ENCODE measurements at places on chromosomes 13 and 19. TPM values are rescaled to one million over a fixed set of nuclear protein-coding genes. Genes with fewer than 3 reads are reported as not detected.
A peak's percentile ranks its signal among the peaks of the same experiment; 100 is the strongest.

GRCh38 chr19:6185835-6186834 is 50.7 kb downstream of the ACSBG2 start:
- H3K4me3 ChIP-seq = no peak overlapping the region
- peaks cover 3% of the 10 kb centered on the region for H3K4me1 ChIP-seq
- H3K27me3 ChIP-seq = peaks cover 25% of the 10 kb centered on the region
- H3K36me3 ChIP-seq = peaks cover 2% of the 10 kb centered on the region
- DNase-seq = no peak

GRCh38 chr13:40878823-40879222 is 89.4 kb downstream of the SLC25A15 start:
- no peaks in the 10 kb centered on the region for H3K27me3 ChIP-seq
- DNase-seq = no peak

GRCh38 chr13:32857689-32858088 is 158.5 kb upstream of the KL start:
- DNase-seq = no peak
- H3K27ac ChIP-seq = no peak overlapping the region
- H3K4me1 ChIP-seq = no peaks in the 10 kb centered on the region
- H3K36me3 ChIP-seq = no peaks in the 10 kb centered on the region
- no peaks in the 10 kb centered on the region for H3K27me3 ChIP-seq
- H3K4me3 ChIP-seq = no peak overlapping the region

GRCh38 chr19:41221514-41222205 is 2.6 kb downstream of the AXL start:
- no peak for DNase-seq
- H3K27me3 ChIP-seq = peaks cover 47% of the 10 kb centered on the region
- no peak overlapping the region for H3K4me3 ChIP-seq
- H3K4me1 ChIP-seq = peaks cover 27% of the 10 kb centered on the region

- no peak for DNase-seq
- H3K4me3 ChIP-seq = no peak overlapping the region
- H3K4me1 ChIP-seq = peaks cover 9% of the 10 kb centered on the region
- peaks cover 10% of the 10 kb centered on the region for H3K36me3 ChIP-seq
- no peaks in the 10 kb centered on the region for H3K27me3 ChIP-seq
Measured at GRCh38 chr19:39370735-39371134, 20.2 kb downstream of the PAF1 start.

DNA sequence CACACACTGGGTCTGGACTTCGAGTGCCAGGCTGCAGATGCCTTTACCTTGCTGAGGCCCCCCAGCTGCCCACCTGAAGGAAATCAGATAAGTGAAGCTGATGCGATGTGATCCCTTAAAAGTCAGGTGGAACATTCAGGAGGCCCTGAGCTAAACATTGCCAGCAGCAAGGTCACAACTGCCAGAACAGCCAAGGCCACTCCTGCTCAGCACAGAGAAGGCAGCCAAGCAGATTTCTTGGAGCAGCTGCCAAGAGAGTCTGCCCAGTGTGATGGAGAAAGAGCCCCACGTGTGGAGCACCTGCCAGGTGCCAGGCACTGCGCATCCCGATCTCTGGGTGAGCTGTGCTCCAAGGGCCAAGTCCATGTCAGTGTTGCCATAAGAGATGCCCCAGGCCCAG is 20.6 kb upstream of the UQCRFS1 start:
- no peak overlapping the region for H3K27ac ChIP-seq
- H3K4me1 ChIP-seq = no peaks in the 10 kb centered on the region
- no peak overlapping the region for H3K4me3 ChIP-seq
- H3K27me3 ChIP-seq = no peaks in the 10 kb centered on the region
- no peak for DNase-seq
- H3K36me3 ChIP-seq = no peaks in the 10 kb centered on the region

DNA sequence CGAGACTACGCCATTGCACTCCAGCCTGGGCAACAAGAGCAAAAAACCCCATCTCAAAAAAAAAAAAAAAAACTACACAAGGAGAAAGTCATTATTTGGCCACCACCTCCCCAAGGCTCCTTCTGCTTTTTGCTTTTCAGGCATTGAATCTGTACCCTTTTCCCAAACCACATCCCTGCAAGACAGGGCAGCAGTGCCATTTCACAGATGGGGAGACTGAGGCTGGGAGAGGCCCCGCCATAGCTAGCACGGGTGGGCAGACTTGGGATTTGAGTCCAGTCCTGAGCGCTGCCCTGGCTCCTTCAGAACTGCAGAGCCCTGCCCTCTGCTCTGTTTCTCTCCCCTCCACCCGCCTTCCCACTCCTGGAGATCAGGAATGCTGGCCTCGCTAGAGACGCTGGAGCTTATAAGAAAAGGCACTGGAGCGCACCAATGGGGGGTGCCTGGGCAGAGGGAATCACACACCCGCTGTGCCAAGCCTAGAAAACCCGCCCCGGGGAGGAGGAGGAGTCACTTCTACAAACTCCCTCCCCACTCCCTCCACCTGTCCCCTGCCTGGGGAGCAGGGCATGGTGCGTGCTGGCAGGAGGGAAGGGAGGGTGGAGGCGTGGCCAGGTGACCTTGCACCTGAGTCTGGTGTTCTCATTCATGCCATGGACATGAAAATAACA is 17.6 kb downstream of the TJP3 start:
- no peak for DNase-seq
- peaks cover under 1% of the 10 kb centered on the region for H3K36me3 ChIP-seq
- H3K27me3 ChIP-seq = no peaks in the 10 kb centered on the region

DNA sequence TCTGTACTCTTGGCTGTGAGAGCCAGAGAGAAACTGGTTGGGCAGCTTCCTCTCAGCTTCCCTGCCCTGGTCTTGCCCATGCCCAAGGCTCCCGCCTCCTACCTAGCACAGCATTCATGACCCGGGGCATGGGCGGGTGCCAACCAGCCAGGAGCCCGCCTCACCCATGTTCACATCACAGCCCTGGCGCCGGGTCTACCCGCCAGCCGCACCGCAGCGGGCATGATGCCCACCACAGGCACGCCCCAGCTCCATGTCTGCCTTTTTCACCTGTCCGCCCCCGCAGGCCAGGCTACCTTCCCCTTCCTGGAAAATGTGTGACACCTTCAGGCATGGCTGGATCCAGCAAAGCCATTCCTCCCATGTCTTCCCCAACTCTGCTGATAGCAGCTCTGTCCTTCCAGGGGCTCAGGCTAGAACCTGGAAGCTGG is 42.1 kb downstream of the PTPRS start:
- H3K4me3 ChIP-seq = no peak overlapping the region
- H3K27ac ChIP-seq = no peak overlapping the region
- H3K4me1 ChIP-seq = peaks cover 6% of the 10 kb centered on the region
- DNase-seq = no peak

DNA sequence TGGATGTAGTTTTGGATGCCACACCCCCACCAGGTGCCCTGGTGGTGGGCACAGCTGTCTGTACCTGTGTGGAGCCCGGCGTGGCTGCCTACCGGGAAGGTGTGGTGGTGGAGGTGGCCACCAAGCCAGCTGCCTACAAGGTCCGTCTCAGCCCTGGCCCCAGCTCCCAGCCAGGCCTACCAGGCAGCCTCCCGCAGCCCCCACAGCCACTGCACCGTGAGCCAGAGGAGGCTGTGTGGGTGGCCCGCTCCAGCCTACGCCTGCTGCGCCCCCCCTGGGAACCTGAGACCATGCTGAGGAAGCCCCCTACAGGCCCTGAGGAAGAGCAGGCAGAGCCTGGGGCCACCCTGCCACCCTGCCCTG is 3.5 kb downstream of the CIC start:
- peaks cover 4% of the 10 kb centered on the region for H3K36me3 ChIP-seq
- peak overlapping the region; percentile 53 for H3K4me3 ChIP-seq
- no peaks in the 10 kb centered on the region for H3K27me3 ChIP-seq
- H3K27ac ChIP-seq = peak overlapping the region; percentile 63
- peaks cover 46% of the 10 kb centered on the region for H3K4me1 ChIP-seq

- no peak overlapping the region for H3K4me3 ChIP-seq
- H3K36me3 ChIP-seq = peaks cover 7% of the 10 kb centered on the region
- peaks cover 25% of the 10 kb centered on the region for H3K27me3 ChIP-seq
- no peak overlapping the region for H3K27ac ChIP-seq
- no peak for DNase-seq
Measured at GRCh38 chr19:40502647-40503319, 36.0 kb downstream of the SPTBN4 start.

- H3K27ac ChIP-seq = no peak overlapping the region
- peaks cover 9% of the 10 kb centered on the region for H3K36me3 ChIP-seq
- no peaks in the 10 kb centered on the region for H3K27me3 ChIP-seq
- H3K4me1 ChIP-seq = peaks cover 20% of the 10 kb centered on the region
- DNase-seq = no peak
- H3K4me3 ChIP-seq = peak overlapping the region; percentile 28
Measured at GRCh38 chr19:1420590-1420989, 13.2 kb downstream of the DAZAP1 start.

DNA sequence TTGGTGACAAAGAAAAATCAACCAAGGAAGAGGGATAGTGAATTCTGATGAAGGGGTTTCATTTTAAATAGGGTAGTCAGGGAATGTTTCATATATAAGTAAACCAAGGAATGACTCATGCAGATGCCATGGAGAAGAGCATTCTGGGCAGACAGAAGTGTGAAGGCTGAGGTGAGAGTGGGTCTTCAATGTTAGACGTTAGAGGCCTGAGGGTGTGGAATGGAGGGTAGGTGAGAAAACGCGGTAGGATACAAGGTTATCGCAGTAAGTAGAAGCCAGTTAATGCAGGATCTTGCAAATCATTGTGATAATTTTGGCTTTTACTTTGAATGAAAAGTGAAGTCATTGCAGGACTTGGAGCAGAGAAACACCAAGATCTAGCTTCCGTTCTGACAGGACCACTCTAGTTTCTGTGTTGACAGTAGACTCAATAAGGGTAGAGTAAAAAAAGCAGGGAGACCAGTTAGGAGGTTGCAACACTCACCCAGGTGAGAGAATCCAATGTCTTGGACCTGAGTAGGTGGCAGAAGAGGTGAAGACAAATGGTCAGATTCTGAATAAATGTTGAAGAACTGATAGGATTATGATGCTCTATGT is 225.2 kb upstream of the TMTC4 start:
- H3K4me3 ChIP-seq = no peak overlapping the region
- no peak for DNase-seq
- H3K36me3 ChIP-seq = no peaks in the 10 kb centered on the region
- peaks cover 23% of the 10 kb centered on the region for H3K27me3 ChIP-seq

DNA sequence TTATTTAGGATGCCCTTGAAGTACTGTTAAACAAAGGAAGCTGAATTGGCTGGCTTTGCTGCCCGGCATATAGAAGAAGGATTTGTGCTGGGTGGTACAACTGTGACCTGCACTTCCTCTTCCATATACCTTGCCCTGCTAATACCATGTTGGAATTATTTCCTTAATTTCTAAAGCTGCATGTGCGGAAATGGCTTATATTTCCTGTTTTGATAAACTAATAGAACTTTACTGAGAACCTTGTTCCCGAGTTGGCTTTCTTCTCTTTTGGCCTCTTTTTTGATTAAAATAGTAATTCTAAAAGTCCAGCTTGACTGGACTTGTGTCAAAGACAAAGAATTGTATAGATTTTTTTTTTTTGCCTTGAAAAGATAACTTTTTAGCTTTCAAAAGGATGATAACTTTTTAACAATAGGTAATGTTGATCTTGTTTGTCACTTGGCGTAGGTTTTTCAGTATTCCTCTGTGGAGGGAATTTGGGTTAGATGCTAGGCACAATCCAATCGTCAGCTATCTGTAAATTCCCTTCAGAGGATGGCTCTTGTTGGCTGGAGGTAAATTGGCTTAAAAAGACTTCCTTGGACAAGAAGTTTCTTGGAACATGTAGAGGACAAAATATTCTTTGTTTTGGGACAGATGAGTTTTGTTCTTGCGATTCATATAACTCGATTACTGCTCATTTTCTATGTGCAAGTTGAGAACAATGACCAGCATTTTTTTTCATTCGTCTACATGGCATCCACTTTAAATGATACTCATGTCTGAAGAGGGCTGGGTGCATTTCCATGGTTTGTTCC is 41.4 kb downstream of the COL4A2 start:
- H3K27me3 ChIP-seq = peaks cover 25% of the 10 kb centered on the region
- DNase-seq = no peak
- no peak overlapping the region for H3K27ac ChIP-seq
- H3K4me3 ChIP-seq = no peak overlapping the region

DNA sequence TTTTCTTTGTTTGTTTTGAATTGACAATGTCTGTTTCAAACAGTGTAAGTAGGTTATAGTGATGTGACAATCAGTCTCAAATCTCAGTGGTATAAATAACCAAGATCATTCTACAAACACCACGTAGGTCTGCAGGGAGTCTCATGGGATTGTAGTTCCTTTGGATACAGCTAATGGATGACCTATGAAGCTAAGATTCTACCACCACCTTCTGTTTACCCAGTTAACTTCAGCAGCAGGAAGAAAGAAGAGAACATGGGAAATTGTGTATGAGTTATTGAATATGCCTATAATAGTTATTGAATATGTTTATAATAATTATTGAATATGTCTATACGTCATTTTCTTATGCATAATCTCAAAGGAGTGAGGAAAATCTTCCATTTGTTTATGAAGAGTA is 63.9 kb upstream of the SLITRK5 start:
- H3K27me3 ChIP-seq = no peaks in the 10 kb centered on the region
- H3K4me1 ChIP-seq = no peaks in the 10 kb centered on the region
- no peaks in the 10 kb centered on the region for H3K36me3 ChIP-seq
- DNase-seq = no peak

DNA sequence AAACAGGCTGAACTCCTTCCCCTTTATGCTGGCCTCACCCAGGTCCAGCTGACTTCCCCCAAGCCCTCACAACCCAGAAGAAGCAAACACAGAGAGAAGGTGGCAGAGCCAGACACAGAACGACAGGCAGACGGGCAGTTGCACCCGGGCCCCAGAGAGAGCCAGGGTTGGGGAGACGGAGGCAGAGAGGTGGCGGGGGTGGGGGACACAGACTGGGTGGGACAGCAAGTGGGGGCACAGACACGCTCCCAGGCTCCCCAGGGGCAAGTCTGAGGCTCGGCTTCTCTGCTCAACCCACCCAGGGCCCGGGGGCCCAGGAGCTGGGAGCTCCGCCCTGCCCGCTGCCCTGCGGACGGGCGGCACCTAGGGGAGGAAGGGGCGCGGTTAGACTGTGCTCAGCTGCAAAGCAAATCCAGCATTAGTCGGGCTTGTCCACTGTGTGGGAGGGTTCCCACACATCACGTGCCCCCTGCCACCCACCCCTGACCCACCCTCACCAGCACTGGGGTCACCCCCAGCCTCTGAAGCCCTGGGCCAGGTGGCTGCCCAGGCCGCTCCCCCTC is 31.3 kb upstream of the ASF1B start:
- no peak for DNase-seq
- H3K27me3 ChIP-seq = no peaks in the 10 kb centered on the region
- peaks cover 6% of the 10 kb centered on the region for H3K36me3 ChIP-seq
- peak overlapping the region; percentile 93 for H3K4me3 ChIP-seq
- H3K27ac ChIP-seq = peak overlapping the region; percentile 93

The CCDC169 gene
- not detected for total RNA-seq

The HIPK4 gene
- total RNA-seq = not detected

The POSTN gene
- total RNA-seq = not detected

The TEX26 gene
- total RNA-seq = not detected

The EFNB2 gene
- total RNA-seq = 0.37 TPM

The KLK13 gene
- not detected for total RNA-seq

The GIPC3 gene
- total RNA-seq = 3.3 TPM

The ZNF726 gene
- total RNA-seq = 3.3 TPM

The GRK1 gene
- total RNA-seq = not detected

Data from T-helper 17 cell (primary cell).